ENCODE measurements at places on chromosomes 12 and 14. TPM values are rescaled to one million over a fixed set of nuclear protein-coding genes. Genes with fewer than 3 reads are reported as not detected.

GRCh38 chr14:67263499-67264149 is 22.4 kb downstream of the PALS1 start:
- no peak overlapping the region for H3K4me3 ChIP-seq
- no peaks in the 10 kb centered on the region for H3K36me3 ChIP-seq
- peak overlapping the region; percentile 23 for H3K27ac ChIP-seq
- peak; percentile 70 for DNase-seq

DNA sequence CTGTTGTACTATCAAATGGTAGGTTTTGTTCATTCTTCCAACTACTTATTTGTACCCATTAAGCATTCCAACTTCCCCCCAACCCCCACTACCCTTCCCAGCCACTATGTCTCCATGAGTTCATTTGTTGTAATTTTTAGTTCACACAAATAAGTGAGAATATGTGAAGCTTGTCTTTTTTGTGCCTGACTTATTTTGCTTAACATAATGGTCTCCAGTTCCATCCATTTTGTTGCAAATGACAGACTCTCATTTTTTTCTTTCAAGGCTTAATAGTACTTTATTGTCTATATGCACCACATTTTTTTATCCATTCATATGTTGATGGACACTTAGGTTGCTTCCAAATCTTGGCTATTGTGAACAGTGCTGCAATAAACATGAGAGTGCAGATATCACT is 86.2 kb downstream of the ALG10B start:
- H3K36me3 ChIP-seq, result no peaks in the 10 kb centered on the region
- H3K27me3 ChIP-seq, result no peaks in the 10 kb centered on the region
- no peak overlapping the region for H3K27ac ChIP-seq

DNA sequence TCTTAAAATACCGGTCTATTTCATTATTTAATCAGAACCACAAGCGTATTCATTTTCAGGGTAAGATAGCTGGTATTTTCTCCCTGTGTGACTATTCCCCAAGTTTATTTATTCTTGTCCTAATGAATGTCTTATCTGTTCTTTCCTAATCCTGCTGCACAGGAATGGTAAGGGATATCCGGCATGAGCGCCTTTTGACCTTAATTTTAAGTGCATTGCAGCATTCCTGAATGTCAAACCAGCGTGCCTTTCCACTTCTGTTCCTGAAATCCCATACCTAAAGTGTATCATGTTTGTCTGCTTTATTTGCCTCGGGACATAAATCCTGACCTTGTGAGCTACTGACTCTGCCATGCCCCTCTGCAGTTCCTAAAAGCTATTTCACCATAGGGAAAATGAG is 1713.2 kb upstream of the FLRT2 start:
- no peaks in the 10 kb centered on the region for H3K27me3 ChIP-seq
- H3K4me3 ChIP-seq, result no peak overlapping the region
- no peak overlapping the region for H3K27ac ChIP-seq
- DNase-seq, result no peak
- no peaks in the 10 kb centered on the region for H3K36me3 ChIP-seq

AGAP2 gene
- total RNA-seq, result 0.17 TPM

CLEC2A gene
- 0.84 TPM for total RNA-seq

RAD9B gene
- 0.53 TPM for total RNA-seq

LBHD2 gene
- not detected for total RNA-seq

DNA sequence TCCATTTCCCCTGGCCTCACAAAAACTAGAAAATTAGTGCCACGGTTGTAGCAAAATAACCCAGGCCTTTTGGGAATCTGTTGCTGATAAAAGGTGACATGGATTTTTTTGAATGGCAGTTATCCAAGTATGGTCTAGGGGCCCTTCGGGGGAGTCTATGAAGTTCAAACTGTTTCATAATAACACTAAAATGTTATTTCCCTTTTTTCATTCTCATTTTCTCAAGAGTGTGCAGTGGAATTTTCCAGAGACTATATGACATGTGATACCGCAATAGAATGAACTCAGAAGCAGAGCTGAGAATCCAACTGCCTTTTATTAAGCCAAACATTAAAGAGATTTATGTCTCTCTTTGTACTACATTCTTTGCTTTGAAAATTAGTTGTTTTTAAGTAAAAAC is 26.9 kb downstream of the GSTZ1 start:
- no peak for DNase-seq
- H3K4me1 ChIP-seq, result peaks cover 6% of the 10 kb centered on the region
- H3K36me3 ChIP-seq, result no peaks in the 10 kb centered on the region
- no peaks in the 10 kb centered on the region for H3K27me3 ChIP-seq
- no peak overlapping the region for H3K27ac ChIP-seq

VDR gene
- 6.1 TPM for total RNA-seq

GRCh38 chr12:71195338-71195896 is 37.6 kb upstream of the TSPAN8 start:
- H3K36me3 ChIP-seq, result no peaks in the 10 kb centered on the region
- H3K27me3 ChIP-seq, result no peaks in the 10 kb centered on the region
- DNase-seq, result no peak
- no peaks in the 10 kb centered on the region for H3K4me1 ChIP-seq
- H3K4me3 ChIP-seq, result no peak overlapping the region

GRCh38 chr12:32107359-32108267 is 966 bp downstream of the BICD1 start:
- peak overlapping the region; percentile 81 for H3K4me3 ChIP-seq
- H3K36me3 ChIP-seq, result no peaks in the 10 kb centered on the region
- peak overlapping the region; percentile 96 for H3K27ac ChIP-seq
- peaks cover 9% of the 10 kb centered on the region for H3K4me1 ChIP-seq

GRCh38 chr14:92217936-92218335 is 96.2 kb downstream of the CPSF2 start:
- no peak overlapping the region for H3K27ac ChIP-seq
- H3K27me3 ChIP-seq, result no peaks in the 10 kb centered on the region
- no peaks in the 10 kb centered on the region for H3K4me1 ChIP-seq
- no peak for DNase-seq
- H3K4me3 ChIP-seq, result no peak overlapping the region
- H3K36me3 ChIP-seq, result no peaks in the 10 kb centered on the region

DNA sequence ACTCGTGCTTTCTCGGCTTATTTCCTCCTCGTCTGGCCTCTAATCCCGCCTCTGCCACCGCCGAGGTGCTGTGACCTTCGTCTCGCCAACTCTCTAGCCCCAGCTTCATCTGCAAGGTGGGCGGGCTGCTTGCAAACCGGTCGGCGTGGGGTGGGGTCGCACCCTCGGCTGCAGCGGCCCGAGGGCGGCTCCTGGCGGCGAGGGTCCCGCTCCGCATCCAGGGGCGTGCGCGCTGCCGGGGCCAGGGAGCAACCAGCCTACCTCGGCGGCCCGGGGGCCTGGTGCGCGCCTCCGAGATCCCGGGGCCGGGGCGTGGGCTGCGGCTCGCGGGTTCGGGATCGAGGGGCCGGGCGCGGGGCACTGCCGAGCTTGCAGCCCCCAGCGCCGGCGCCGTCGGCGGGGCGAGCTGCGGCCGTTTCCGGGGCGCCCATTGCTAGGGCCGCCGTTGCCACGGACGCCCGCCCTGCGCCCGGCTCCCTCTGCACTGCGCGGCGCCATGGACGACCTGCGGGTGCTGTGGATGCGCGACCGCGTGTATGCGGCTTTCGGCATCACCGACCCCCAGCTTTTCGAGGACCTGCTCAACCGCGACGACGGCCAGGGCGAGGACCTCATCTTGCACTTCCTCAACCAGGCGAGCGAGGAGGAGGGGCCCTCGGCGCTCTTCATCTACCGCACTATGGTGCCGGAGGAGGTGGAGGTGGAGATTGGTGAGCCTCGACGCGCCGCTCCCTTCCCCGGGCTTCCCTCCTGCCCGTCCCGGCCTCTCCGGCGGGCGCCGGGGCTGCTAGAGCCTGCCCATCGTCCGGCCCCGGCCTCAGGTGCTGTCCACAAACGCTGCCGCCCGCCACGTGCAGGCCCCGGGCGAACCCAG is at the start of gene DNAH10:
Gene DNAH10, plus strand, starts transcription at position 461 of the 874 bp plus-strand sequence. Its CDS starts 36 bp downstream, at position 497.
- peaks cover 5% of the 10 kb centered on the region for H3K27me3 ChIP-seq
- H3K4me3 ChIP-seq, result peak within 1 kb of the TSS; percentile 55
- H3K4me1 ChIP-seq, result peaks cover 4% of the 10 kb centered on the region
- H3K36me3 ChIP-seq, result no peaks in the 10 kb centered on the region
- DNase-seq, result peak; percentile 6

- H3K27ac ChIP-seq, result peak overlapping the region; percentile 50
- H3K4me3 ChIP-seq, result peak overlapping the region; percentile 32
- H3K4me1 ChIP-seq, result peaks cover 17% of the 10 kb centered on the region
- DNase-seq, result no peak
These were observed 806 bp downstream of the LTBR start for GRCh38 chr12:6384499-6385436.

DNA sequence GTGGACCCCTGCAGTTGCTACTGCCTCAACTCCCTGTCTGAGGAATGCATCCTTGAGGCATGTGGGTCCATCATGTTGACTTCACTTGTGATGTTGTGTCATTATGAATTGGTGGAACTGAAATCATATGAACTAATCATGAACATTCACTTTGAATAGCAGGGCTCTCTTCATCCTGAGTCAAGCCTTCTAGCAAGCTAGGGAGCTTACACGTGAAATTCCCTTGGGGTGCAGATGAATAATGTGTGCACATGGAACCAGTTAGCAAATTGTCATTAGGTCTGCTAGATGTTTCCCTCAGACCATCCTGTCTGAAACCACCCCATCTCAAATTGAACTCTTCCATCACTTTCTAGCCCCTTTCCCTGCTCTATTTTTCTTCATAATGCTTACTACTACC is 3.6 kb downstream of the COQ6 start:
- no peak for DNase-seq
- H3K36me3 ChIP-seq, result peaks cover 19% of the 10 kb centered on the region
- H3K4me1 ChIP-seq, result peaks cover 4% of the 10 kb centered on the region
- no peak overlapping the region for H3K27ac ChIP-seq
- H3K4me3 ChIP-seq, result no peak overlapping the region

GRCh38 chr14:89750281-89750755 is 204.2 kb downstream of the EFCAB11 start:
- H3K27me3 ChIP-seq, result no peaks in the 10 kb centered on the region
- no peak overlapping the region for H3K4me3 ChIP-seq
- H3K4me1 ChIP-seq, result peaks cover 2% of the 10 kb centered on the region

ERBB3 gene
- total RNA-seq, result 3.8 TPM

GRCh38 chr12:12398026-12398859 is 41.4 kb downstream of the BORCS5 start:
- no peaks in the 10 kb centered on the region for H3K27me3 ChIP-seq
- peak overlapping the region; percentile 65 for H3K27ac ChIP-seq
- no peaks in the 10 kb centered on the region for H3K36me3 ChIP-seq
- peak; percentile 98 for DNase-seq
- H3K4me1 ChIP-seq, result peaks cover 17% of the 10 kb centered on the region

- no peak overlapping the region for H3K4me3 ChIP-seq
- H3K27me3 ChIP-seq, result no peaks in the 10 kb centered on the region
- no peaks in the 10 kb centered on the region for H3K36me3 ChIP-seq
- no peaks in the 10 kb centered on the region for H3K4me1 ChIP-seq
- no peak overlapping the region for H3K27ac ChIP-seq
- DNase-seq, result no peak
These were observed 63.6 kb upstream of the TMEM263 start for GRCh38 chr12:106892075-106892474.

PYM1 gene
- 31.5 TPM for total RNA-seq

ZDHHC22 gene
- total RNA-seq, result 0.50 TPM

DNA sequence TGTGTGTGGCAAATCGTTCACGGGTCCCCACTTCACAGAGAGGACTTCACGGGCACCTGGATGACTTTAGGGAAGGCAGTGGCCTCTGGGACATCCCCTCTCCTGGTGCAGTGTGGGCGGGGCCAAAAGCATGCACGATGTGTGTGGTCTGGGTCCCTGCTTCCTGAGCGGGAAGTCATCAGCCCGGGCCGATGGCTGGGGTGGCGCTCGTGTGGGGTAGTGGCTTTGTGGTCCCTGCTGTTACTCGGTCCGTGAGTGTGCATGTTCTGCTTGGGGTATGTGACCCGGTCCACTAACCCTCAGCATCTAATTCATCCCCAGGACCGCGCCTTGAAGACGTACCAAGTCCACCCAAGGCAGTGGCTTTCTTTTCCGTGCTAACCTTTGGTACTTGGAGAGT is 142.5 kb upstream of the RTL1 start:
- peaks cover 28% of the 10 kb centered on the region for H3K36me3 ChIP-seq
- no peaks in the 10 kb centered on the region for H3K27me3 ChIP-seq
- H3K27ac ChIP-seq, result no peak overlapping the region
- DNase-seq, result no peak
- no peak overlapping the region for H3K4me3 ChIP-seq
